Mucosa of gallbladder (tissue), 1 donor: ENCODE measurements at places on chromosomes 7 and 10. TPM values are rescaled to one million over a fixed set of nuclear protein-coding genes. Genes with fewer than 3 reads are reported as not detected.

Gene RBP4
- total RNA-seq, result 59.9 TPM

Gene MYPN
- total RNA-seq, result not detected

Gene NXPH1
- 0.95 TPM for total RNA-seq

Gene AKR1B15
- total RNA-seq, result 43.2 TPM

Gene PRPS1L1
- not detected for total RNA-seq

Gene SLC18A3
- total RNA-seq, result 0.20 TPM

Gene TDRD1
- total RNA-seq, result 2.0 TPM

Gene CTAGE4
- 7.5 TPM for total RNA-seq
